ENCODE measurements at places on chromosomes 13 and 19.

GRCh38 chr13:101757446-101758039 lies 305.1 kb downstream of the ITGBL1 start:
- DNase-seq: no peak

GRCh38 chr13:46211116-46211482 lies 629 bp upstream of the LRRC63 start:
- no peak for DNase-seq

GRCh38 chr19:18521692-18522123 lies at the start of gene ELL:
ELL (minus strand) TSS chr19:18522070; CDS start chr19:18522055, 15 bp downstream.
- no peak for DNase-seq

DNA sequence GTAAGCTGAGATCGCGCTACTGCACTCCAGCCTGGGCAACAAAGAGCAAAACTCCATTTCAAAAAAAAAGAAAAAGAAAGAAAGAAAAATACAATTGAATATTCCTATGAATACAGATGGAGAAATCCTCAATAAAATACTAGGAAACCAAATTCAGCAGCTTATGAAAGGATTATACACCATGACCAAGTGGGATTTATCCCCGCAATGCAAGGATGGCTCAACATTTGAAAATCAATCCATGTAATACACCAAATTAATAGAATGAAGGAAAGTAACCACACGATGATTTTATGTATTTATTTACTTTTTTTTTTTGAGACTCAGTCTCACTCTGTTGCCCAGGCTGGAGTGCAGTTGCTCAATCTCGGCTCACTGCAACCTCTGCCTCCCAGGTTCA lies 19.5 kb upstream of the TM6SF2 start:
- no peak for DNase-seq

DNA sequence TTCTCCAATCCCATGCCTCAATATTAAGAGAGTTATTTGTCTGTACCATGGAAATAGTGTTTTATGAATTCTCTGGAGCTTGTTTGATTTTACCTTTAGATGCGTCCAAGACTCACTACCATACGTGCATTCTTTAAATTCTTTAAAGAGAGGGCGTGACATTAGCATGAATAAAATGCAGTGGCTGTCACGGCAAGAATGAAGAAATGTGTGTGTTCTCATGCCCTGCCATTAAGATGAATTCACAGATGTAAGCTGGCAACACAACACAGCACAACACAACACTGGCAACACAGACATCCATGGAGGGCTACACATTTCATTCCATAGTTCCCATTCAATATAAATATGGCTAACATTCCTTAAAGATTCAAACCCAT lies 213.4 kb downstream of the ENOX1 start:
- DNase-seq: no peak
